Esophagus squamous epithelium (tissue), 5 donors: ENCODE measurements at places on chromosomes 13 and 19.

- DNase-seq = no peak
Observed at GRCh38 chr13:101514695-101515275, 62.3 kb downstream of the ITGBL1 start.

DNA sequence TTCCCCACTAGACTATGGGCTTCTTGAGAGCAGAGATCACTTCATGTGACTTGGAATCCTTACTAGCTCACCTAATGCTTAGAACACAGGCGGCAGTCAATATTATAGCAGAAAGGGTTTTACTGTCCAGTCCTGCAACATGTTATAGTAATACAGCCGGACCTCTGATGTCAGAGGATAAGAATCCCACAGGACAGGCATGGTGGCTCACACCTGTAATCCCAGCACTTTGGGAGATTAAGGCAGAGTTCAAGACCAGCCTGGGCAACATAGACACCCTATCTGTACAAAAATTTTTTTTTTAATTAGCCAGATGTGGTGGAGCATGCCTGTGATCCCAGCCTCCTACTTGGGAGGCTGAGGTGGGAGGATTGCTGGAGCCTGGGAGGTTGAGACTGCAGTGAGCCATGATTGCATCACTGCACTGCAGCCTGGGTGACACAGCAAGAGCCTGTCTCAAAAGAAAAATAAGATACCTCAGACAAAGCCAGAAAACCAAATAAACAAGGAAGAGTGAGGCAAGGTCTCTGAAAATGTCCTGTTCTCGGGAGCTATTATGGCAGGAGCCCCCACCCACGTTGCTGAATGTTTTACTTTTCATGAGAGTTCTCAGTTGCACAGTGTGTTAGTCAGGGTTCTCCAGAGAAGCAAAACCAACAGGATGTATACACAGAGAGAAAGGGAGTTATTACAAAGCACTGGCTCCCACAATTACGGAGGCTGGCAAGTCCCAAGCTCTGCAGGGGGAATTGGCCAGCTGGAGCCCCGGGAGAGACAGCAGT is 100.8 kb downstream of the UBL3 start:
- DNase-seq = no peak

DNA sequence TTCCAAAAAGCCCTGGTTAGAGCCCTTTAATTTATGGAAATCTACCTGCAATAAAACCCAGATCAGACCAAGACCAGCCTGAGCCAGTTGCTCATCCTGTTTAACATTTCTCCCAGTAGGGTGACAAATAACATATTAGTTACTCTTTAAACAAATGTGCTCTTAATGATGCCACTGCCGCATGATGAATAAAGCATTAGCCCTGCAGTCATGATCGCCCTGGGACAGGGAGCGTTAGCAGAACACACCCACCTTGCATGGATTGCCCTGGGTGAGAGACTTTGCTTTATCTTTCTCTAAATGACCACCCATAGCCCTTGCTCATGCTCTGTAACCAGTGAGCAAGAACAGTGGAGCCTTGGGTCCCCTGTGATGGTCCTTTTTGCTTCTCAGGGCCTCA is 362.4 kb downstream of the ENOX1 start:
- DNase-seq = no peak

- no peak for DNase-seq
Observed at GRCh38 chr19:31096935-31097545, 252.2 kb downstream of the TSHZ3 start.
